Activated CD4-positive, alpha-beta T cell treated with anti-CD3 and anti-CD28 coated beads, Interleukin-10, Interleukin-2, amounts not matched to agents 100 ng/mL and 50 ng/mL, durations not matched to agents 16 hours and 8 hours (primary cell): ENCODE measurements at places on chromosomes 11 and 22.
A peak's percentile ranks its signal among the peaks of the same experiment; 100 is the strongest.

- no peak for DNase-seq
Measured at GRCh38 chr11:20559523-20560300, 39.7 kb upstream of the SLC6A5 start.

GRCh38 chr11:35112056-35112845 is 26.7 kb upstream of the CD44 start:
- DNase-seq = no peak

DNA sequence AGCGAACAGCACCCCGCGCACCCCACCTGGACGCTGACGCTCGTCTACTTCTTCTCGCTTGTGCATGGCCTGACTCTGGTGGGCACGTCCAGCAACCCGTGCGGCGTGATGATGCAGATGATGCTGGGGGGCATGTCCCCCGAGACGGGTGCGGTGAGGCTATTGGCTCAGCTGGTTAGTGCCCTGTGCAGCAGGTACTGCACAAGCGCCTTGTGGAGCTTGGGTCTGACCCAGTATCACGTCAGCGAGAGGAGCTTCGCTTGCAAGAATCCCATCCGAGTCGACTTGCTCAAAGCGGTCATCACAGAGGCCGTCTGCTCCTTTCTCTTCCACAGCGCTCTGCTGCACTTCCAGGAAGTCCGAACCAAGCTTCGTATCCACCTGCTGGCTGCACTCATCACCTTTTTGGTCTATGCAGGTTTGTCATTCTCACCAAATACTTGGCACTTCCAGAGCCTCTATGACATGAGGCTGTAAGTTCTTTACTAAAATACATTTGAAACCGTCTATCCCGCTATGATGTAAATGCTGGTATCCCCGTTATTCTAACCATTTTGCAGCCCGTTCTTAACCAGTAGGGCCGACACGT is 535 bp downstream of the AQP11 start:
- peak; percentile 15 for DNase-seq

- DNase-seq = no peak
Measured at GRCh38 chr11:3123305-3123704, 41.8 kb downstream of the OSBPL5 start.

GRCh38 chr11:11533751-11534150 is 88.1 kb downstream of the GALNT18 start:
- no peak for DNase-seq

DNA sequence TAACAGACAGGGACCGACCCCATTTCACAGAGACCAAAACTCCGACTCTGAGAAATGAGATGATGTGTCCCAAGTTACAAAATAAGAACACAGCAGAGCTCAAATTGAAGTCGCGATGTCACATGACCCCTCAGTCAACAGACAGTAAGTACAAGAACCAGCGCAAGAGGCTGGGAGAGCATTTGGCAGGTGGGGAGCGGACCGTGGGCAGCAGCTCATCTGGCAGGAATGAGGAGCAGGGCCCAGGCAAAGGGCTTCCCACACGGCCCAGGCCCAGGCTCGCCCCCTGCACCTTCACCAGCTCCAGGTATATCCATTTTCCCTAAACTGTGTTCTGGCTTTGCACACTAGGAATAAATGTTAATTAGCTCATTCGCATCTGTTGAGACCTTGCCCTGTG is 34.3 kb downstream of the SCUBE1 start:
- no peak for DNase-seq

DNA sequence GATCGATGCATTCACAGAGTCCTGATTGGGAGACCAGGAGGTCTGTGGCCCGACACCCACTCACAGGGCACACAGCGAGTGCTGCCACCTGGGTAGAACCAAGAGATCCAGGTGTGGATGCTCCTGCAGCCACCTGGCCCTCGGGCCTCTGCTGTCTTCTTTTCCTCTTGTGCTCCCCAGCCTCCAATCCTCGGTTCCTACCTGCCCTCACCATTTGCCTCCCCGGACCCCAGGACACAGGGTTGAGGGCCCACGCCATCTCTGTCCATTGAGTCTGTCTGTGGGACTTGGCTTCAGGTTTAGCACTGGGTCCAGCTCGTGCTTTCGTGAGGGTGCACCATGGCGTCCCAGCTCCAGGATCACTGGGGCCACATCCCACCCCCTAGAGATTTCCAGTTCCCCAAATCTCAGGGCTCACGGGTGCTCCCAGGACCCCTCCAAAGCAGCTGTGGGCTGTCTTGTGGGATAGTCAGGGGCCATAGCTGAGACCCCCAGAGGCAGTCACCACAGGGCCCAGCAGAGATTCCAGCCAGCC is 591.1 kb downstream of the BRD1 start:
- DNase-seq = no peak

DNA sequence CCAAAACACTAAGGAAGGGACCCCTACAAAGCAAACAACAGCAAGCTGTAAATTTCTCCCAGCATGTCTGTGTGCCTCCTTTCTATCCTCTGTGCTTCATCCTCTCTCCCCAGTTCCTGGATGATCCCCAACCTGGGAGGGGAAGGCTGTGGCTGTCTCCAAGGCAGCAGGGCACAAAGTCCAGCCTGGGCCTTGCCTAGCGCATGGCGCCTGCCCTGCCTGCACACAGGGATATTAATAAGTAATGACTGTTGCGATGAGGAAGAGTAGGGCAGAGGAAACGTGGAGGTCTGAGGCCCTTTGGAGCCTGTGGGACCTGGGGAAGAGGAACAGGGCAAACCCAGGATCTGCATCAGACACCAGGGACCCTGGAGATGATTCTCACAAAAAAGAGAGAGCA is 2.0 kb downstream of the USH1C start:
- no peak for DNase-seq

GRCh38 chr11:73972620-73973449 is 9.8 kb downstream of the UCP2 start:
- no peak for DNase-seq

- DNase-seq = no peak
Measured at GRCh38 chr11:128164080-128164741, 423.1 kb downstream of the ETS1 start.

DNA sequence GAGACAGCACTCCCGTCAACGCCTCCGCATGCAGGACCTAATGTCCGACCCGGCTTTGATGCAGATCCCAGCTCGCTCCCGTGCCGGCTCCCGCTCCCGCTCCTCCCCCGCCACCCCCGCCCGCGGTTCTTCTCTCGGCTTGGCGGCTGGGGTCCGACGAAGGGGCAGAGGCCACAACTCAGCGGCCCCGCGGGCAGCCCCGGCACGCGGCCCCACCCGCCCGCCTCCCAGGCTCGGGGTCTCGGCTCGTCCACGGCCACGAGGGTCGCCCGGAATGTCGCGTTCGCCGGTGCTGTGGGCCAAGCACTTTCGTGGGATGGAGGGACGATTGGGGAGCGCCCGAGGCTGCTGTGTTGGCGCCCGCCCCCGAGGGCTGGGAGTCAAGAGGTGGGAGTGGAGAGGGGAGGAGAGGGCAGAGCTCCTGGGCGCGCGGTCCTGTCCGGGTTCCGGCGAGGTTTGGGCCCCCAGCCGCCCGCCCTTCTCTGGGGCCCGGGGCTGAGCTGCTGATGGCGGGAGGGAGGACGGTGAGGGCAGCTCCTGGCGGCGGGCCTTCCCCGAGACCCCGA is 5.3 kb upstream of the TBX1 start:
- no peak for DNase-seq

DNA sequence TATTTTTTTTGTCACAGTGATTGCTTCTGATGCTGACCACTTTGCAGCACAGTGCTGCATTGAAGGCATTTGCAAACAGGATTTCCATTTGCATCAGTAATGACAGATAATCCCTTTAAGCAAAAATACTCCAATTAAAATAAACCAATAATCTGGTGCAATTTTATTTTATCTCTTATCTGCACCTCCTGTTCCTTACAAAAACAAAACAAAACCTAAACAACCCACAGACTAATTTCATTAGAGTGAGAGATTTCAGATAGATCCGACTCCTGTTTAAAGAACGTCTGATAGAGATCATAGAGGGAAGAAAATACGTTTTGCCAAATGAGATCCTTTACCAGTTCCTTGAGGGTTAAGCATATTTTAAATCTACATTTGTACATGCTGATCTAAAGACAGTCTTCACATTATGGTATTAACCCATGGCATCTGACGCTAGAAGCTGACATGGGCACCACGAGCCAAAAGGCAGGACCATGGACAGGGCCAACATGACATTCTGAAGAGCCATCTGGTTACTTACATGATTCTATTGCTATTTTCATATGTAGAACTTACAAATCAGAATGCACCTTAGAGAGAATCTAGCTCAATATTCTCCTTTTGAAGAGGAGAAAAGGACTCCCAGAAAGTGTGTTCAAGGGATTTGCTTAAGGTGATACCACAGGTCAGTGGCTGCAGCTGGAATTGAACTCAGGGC is 286.2 kb upstream of the NARS2 start:
- DNase-seq = no peak

DNA sequence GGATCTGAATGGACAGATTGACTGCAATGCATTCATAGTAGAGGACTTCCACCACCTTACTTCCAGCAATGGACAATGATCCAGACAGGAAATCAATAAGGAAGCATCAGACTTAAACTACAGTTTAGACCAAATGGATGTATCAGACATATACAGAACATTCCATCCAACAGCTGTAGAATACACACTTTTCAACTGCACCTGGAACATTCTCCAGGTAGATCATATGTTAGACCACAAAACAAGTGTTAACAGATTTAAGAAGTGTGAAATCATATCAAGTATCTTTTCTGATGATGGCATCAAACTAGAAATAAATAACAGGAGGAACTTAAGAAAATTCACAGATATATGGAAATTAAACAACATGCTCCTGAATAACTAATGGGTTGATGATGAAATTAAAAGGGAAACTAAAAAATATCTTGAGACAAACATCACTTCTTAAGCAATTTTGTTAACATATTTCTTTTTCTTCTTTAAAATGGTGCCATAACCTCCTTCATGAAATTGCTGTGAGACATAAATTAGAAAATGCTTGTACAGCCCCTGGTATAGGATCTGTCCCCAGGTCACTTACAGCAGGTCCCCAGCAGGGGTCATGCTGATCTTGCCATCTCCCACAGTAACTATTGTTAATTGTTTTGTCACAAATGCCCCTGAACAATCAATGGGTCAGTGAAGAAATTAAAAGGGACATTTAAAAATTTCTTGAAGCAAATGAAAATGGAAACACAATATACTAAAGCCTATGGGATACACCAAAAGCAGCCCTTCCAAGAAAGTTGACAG is 100.0 kb upstream of the OR4B1 start:
- no peak for DNase-seq

GRCh38 chr11:25068451-25068850 is 571.6 kb downstream of the LUZP2 start:
- no peak for DNase-seq

DNA sequence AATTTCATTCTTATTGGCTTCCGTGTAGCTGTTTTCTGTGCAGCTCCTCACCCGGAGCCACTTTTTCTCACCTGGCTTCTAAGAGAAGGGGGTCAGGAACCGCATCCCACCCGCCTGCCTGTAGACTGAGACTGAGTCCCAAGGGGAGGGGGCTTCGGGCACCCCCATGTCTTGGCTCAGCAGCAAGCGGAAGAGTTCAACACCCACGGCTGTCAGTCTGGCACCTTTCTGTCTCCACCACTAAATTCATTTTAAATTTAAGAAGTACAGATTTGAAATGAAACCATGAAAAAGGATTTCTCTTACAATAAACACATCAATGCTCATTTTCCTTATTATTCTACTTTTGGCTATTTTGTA is 66.7 kb downstream of the EFCAB6 start:
- DNase-seq = no peak

- DNase-seq = no peak
Measured at GRCh38 chr22:28137036-28137435, 218.0 kb upstream of the PITPNB start.

DNA sequence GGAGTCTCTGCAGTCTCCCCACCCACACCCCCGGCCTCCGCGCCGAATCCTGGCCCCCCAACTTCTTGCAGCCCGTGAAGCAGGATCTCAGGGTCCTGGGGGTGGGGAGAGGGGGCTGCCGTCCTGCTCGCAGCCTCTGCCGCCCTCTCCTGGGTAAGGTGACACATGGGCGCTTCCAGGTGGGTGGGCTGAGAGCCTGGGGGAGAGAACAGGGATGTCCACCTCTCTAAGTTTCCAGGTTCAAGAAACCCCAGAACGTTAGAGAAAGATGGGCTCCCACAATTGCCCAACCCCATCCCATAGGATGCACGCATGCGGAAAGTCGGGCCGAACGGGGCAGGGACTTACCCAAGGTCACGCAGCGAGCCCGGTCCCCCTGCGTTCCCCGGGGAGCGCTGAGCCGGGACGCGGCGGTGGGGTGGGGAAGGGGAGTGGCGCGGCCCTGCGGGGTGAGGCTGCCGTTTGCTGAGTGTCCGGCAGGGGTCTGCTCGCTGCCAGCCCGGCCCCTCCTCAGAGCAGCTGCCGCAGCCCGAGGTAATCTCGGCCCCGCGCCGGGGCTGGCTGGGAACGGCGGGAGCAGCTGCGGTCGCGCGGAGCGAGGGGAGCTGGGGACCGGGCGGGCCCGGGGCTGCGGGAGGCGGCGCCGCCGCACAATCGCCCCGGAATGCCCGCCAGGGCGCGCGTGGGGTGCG is 705 bp upstream of the CAPN1 start:
- DNase-seq = peak; percentile 59

GRCh38 chr22:20021196-20022181 is 579 bp downstream of the TANGO2 start:
- DNase-seq = no peak
